ENCODE measurements at places on chromosomes 2 and 18. TPM values are rescaled to one million over a fixed set of nuclear protein-coding genes. Genes with fewer than 3 reads are reported as not detected.

The DNAJC5G gene
- not detected for total RNA-seq

The ADRA2B gene
- not detected for total RNA-seq

The GCG gene
- not detected for total RNA-seq

The ALLC gene
- total RNA-seq: not detected

The ANKRD36C gene
- total RNA-seq: 4.1 TPM

The SRD5A2 gene
- not detected for total RNA-seq

The ADCYAP1 gene
- total RNA-seq: not detected

The GAL3ST2 gene
- 0.33 TPM for total RNA-seq

The DES gene
- 0.18 TPM for total RNA-seq

The PCARE gene
- not detected for total RNA-seq

The DOK1 gene
- total RNA-seq: 4.6 TPM

The MYOM1 gene
- 0.09 TPM for total RNA-seq

The C2orf80 gene
- not detected for total RNA-seq
